ENCODE measurements at places on chromosomes 2 and 18. TPM values are rescaled to one million over a fixed set of nuclear protein-coding genes. Genes with fewer than 3 reads are reported as not detected.

FBXO36 gene
- total RNA-seq = 1.8 TPM

CHPF gene
- total RNA-seq = 27.1 TPM

LYPD6 gene
- total RNA-seq = 0.96 TPM

ASPRV1 gene
- total RNA-seq = 0.16 TPM

GNLY gene
- total RNA-seq = 0.44 TPM

ELOA2 gene
- total RNA-seq = not detected

NETO1 gene
- not detected for total RNA-seq

GALNT14 gene
- total RNA-seq = 26.7 TPM

SLC40A1 gene
- 11.8 TPM for total RNA-seq

OR6B2 gene
- total RNA-seq = not detected

DNA sequence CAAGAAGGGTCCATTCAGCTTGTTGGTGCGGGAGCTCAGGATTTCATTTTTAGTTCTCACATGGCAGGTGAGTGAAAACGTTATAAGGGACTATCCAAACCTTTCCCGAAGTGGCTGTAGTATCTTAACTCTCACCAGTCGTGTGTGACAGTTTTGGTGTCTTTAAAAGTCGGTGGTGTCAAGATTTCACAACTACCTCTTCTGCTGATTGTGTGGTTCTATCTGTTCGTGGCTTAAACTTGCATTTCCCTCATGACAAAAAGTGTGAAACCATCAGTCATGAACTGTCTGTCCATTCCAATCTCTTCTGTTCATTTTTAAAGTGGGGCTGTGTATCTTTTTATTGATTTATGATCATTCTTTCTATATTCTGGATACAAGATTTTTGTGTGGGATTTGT is 3.8 kb upstream of the AQP12B start:
- ATAC-seq = no peak

GRCh38 chr2:157443090-157443489 is 799 bp downstream of the CYTIP start:
- peak; percentile 41 for ATAC-seq

DNA sequence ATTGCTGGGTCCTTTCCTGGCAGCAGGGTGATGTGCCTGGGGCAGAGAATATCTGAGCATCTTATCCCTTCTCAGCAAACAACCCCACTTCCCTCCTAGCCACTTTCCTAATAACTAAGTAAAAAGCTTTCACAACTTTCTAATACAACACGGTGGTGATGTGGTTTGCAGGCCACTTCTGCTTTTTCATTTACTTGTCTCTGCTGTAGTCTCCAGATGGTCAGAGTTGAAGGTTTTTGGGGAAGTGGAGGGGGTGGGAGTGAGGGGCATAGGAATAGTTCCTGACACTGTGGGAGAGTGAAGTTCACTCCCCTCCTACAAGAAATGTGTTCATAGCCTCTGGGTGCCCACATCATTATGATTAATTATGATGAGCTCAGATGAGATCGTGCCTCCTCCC is 11.6 kb downstream of the OXER1 start:
- ATAC-seq = peak; percentile 40

DNA sequence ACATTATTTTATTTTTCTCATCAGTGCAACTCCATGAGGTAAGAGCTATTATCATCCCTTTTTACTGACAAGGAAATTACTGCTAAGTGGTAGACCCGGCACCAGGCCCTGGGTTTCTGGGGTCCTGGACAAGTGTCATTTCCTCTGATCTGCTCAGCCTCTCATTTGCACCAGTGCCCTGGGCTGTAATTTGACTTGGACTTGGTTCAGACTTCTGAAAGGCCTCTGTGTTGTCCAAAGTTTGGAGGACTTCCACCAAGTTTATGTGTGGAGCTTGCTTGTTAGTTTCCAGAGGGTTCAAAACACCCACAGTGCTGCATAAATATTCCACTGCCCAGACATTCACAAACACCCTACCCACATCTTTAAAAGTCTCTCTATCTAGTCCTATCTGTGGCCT is 44.0 kb upstream of the PPP1CB start:
- ATAC-seq = no peak

GRCh38 chr18:41391616-41392595 is 563.1 kb upstream of the PIK3C3 start:
- ATAC-seq = peak; percentile 52

- no peak for ATAC-seq
Observed at GRCh38 chr2:2184549-2185249, 146.4 kb downstream of the MYT1L start.

GRCh38 chr2:83240611-83241010 is 1218.5 kb downstream of the SUCLG1 start:
- ATAC-seq = no peak

DNA sequence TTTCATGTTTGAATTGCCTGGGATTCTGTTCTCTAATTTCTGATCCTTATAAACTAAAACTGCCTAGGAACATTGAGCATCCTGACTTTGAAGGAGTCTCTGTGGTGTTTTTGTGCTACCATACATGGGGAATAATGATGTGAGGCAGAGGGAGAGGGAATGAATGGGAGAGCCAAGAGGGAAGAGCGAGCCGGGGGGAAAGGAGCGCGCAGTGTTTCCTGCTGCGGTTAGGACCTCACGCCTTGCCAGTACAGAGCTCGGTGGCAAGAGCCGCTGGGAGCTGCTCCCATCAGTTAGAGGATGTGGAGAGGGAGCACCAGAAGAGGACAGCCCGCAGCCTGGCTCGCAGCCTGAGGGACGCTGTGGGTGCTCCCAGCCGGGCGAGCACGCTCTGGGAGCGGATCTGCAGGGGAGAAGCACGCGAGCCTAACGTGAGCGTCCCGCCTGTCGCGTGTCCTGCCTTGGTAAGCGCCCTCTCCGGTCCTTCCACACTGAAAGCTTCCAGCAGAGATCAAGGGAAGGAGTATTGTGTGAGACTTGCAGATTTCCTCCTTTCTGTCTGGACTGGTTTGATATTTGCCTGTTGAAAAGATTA is 114.7 kb downstream of the FAM210A start:
- peak; percentile 14 for ATAC-seq

DNA sequence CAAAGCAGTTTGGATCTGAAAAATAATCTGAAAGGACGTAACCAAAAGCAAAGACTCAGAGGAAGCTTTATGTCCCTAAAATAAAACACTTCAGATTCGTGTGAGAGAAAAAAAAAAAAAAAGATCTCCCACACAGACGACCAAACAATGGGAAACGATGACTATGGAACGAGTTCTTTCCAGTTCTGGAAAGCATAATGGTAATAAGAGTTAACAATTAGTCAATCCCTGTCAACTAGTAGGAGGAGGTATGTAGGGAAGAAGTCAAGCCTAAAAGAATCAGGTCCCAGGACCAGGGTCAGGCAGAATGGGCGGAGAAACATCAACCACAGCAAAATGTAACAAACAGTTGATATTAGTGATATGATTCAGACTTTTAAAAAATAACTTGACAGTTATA is 170.3 kb upstream of the SETBP1 start:
- no peak for ATAC-seq

- no peak for ATAC-seq
Observed at GRCh38 chr18:58866773-58867150, 2.1 kb downstream of the ZNF532 start.

- ATAC-seq = no peak
Observed at GRCh38 chr2:202773301-202773973, 98.1 kb downstream of the ICA1L start.

DNA sequence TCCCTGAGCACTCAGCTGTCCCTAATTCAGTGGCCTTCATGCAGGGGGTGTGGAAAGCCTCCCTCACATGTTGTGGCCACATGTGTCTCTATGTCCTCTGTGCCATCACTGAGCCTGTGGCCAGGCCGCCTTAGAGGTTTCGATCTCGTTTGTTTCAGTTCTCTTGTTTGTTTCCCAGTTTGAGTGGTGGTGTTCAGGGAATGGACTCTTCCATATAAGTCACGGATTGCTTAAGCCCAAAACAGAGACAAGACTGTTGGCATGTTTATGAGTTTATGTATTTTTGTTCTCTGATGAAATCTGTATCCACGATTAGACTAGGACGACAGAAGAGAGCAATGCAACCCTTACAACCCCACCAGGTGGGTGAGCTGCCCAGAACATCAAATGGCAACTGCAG is 134.5 kb downstream of the CCBE1 start:
- ATAC-seq = no peak

DNA sequence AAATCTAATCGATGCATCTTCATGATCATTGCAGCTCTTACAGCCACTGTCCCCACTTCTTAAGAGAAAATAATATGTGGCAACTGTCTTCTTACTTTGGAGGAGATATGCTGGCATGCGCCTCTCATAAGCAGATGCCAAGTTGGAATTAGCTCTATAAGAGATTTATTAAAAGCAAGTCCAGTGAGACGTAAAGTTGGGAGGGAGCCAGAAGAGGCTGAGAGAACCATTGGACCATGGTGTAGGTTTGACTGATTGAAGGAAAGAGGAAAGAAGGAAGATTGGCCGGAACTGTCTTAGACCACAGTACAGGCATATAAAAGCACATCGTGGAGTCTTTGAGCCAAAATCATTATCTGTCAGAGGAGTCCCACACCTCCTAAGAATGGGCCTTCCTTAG is 265.7 kb upstream of the ZC3H15 start:
- ATAC-seq = no peak

- ATAC-seq = peak; percentile 46
Observed at GRCh38 chr2:72144632-72145288, 2.9 kb downstream of the CYP26B1 start.

DNA sequence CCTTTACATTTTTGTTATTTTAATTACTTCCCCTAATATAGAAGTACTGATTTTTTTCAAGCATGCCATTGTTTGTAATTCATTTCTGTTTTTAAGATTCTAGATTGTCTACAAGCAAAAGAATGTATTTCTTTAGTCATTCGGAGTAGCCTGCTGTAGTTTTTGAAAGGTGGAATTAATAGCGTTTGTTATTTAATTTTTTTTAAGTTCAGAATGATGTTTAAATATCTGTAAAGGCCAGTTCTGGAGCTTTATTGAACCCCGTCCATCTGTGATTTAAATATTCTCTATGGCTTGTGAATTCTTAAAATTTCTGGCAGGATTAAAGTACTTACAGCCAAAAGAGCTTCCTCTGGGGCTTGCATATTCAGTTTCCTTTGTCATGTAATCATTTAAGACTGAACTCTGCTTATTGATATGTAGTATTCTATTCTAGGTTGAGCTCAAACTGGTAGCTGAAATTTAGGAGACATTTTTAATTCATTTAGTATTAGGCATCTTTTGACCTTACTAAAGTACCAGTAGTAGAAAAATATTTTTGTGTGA is 5.2 kb downstream of the TGIF1 start:
- ATAC-seq = no peak

GRCh38 chr2:44097322-44097907 is 71.3 kb upstream of the PPM1B start:
- no peak for ATAC-seq

- ATAC-seq = peak; percentile 29
Observed at GRCh38 chr2:134436706-134437105, 182.8 kb downstream of the MGAT5 start.

- no peak for ATAC-seq
Observed at GRCh38 chr18:8726281-8726680, 20.9 kb downstream of the MTCL1 start.

GRCh38 chr2:59399126-59399525 is 1154.3 kb downstream of the BCL11A start:
- no peak for ATAC-seq

DNA sequence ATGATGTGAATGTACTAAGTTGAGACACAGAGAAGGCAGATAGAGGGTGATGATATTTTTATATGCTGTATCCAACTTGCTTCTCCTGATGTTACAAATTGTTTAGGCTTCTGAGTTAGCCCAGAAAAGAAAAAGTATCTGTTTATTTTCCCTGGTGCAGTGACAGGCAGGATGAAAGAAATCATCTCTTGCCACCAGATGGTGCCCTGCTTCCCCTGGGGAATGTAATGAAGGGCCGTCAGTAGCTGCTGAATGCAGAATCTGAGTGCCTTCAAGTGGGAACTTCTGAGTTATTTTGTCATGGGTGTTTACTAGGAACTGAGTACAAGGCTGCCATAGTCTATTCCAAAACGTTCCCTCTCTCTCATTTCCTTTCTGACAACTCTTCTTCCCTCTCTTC is 525.6 kb downstream of the MBD2 start:
- no peak for ATAC-seq

GRCh38 chr2:96783388-96783787 is 22.7 kb downstream of the CNNM4 start:
- no peak for ATAC-seq

GRCh38 chr18:54148678-54149077 is 75.8 kb downstream of the MBD2 start:
- ATAC-seq = no peak

Measured in esophagus mucosa (tissue), 1 donor.